ENCODE measurements at places on chromosomes 3 and 15.

DNA sequence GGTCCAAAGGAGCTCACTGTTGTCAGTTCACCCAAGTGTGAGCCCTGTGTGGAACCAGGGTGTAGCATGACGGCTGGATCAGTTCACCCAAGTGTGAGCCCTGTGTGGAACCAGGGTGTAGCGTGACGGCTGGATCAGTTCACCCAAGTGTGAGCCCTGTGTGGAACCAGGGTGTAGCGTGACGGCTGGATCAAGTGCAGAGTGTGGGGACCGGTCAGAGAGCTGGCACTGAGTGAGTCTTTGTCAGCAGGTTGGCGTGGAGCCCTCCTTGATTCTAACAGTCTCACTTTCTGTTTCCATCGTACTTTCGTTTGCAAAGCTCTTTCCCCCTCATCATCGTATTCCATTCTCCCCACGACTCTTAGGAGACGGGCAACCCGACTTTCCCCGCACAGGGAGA is 57.9 kb upstream of the DLG1 start:
- DNase-seq = no peak

- DNase-seq = no peak
Observed at GRCh38 chr3:111727843-111728565, 131.1 kb upstream of the PHLDB2 start.

DNA sequence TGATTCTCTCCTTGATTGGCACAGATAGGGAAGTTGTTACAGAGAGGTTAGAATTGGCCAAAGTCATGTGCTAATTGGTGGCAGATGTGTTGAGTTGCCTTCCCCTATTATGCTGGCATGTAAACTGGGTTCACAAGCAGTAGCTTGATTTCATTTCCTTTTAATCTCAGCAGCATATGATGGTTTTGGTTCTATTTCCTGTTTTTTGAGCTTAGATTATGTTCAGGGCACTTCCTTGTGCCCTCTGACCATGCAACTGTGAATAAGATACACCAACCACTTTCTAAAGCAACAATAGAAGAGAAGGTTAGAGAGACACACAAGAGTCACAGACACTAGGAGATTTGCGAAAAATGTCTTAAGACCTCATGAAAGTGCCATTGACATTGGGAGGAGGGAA is 16.5 kb downstream of the HPS3 start:
- DNase-seq = no peak

- peak; percentile 41 for DNase-seq
Observed at GRCh38 chr3:129230311-129231019, 18.9 kb upstream of the COPG1 start.

DNA sequence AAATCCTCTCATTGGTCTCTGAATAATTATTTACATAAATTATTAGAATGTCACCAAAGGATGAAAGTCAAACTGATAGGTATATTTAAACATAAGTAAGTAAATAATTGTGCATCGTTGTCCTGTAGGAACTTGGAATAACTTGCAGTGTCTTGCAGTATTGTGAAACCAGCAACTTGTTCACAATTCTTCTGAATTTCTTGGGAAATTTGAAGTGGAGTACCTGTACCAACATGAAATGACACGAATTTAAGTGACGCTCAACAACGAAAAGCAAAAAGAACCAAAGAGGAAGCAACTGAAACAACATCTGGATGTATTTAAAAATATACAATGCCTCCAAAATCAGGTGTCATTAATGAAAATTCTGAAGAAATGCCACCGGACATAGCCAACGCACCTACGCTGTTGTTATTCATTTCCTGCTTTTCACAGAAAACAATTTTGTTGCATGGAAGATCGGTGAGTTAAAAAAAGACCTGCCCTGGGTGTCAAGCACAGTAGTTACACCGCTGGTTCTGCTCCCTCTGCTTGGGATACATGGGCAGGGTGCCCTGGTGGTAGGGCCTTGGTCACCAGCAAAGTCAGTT is 112.5 kb downstream of the RPLP1 start:
- DNase-seq = no peak

GRCh38 chr3:104598848-104599511 is 767.7 kb upstream of the ALCAM start:
- DNase-seq = no peak

DNA sequence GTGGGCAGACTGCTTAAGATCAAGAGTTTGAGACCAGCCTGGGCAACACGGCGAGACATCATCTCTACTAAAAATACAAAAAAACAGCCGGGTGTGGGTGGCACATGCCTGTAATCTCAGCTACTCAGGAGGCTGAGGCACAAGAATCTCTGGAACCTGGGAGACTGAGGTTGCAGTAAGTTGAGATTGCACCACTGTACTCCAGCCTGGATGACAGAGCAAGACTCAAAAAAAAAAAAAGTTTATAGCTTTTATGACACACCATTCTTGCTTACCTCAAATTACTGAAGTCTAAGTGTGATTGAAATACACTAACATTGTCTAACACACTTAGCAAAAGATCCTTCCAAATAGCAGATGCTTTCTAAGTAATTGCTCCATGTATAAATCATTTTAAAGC is 207.6 kb downstream of the STAG1 start:
- no peak for DNase-seq
